MM.1S (cell line): ENCODE measurements at places on chromosomes 2 and 18.

- no peak for DNase-seq
Observed at GRCh38 chr18:70366670-70367069, 77.8 kb downstream of the SOCS6 start.

- DNase-seq, result no peak
Observed at GRCh38 chr18:27363872-27364271, 178.8 kb upstream of the CHST9 start.

DNA sequence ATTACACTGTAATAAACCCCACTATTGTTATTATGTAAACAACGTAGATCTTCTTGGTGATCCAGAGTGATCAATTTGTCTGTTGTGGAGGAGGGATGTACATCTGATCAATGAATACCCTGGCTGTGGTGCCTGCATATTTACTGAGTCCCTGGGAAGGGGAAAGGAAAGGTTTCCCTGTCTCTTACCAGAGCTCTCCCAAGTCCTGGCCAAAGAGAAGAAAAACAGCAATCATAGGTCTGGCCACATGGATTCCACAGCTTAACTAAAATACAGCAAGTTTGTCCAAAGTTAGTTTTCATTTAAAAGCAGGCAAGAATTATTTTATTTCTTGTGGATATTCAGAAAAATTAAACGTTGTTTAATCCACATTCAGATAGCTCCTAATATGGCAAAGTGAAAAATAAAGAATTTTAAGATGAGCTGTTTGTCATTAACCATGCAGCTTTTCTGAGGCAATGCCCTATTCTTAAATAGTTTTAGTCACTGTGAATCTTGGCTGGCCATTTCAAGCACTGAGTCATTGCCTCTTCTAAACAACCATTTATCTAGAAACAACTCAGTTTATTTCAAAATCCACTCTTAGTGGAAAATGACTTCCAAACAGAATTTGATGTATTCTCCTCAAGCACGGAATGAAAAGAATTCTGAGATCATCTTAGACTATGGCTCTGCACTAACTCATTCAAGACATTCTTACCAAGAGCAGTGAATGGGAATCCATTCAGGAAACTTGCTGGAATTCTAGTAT is 1004.4 kb upstream of the CDH2 start:
- no peak for DNase-seq

- DNase-seq, result no peak
Observed at GRCh38 chr18:60965856-60966255, 367.4 kb upstream of the CDH20 start.

GRCh38 chr2:200026332-200027230 is 71.2 kb downstream of the MAIP1 start:
- no peak for DNase-seq

DNA sequence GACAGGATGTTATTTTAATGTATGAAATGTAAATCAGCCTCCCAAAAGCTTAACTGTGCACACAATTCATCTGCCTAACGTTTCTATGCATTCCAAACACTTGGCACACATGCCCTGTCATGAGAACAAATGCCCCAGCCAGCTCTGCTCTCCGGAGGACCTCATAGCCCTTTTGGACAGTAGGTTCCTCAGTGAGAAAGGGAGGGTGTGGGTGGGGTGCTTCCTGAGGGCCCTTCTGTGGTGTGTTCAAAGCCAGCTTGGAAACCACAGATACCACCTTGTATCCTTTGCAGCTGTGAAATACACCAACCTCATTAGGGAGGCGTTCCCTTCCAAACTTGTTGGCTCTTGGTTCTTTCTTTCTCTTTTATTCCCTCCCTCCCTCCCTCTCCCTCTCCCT is 102.2 kb upstream of the ASB18 start:
- DNase-seq, result peak; percentile 93

DNA sequence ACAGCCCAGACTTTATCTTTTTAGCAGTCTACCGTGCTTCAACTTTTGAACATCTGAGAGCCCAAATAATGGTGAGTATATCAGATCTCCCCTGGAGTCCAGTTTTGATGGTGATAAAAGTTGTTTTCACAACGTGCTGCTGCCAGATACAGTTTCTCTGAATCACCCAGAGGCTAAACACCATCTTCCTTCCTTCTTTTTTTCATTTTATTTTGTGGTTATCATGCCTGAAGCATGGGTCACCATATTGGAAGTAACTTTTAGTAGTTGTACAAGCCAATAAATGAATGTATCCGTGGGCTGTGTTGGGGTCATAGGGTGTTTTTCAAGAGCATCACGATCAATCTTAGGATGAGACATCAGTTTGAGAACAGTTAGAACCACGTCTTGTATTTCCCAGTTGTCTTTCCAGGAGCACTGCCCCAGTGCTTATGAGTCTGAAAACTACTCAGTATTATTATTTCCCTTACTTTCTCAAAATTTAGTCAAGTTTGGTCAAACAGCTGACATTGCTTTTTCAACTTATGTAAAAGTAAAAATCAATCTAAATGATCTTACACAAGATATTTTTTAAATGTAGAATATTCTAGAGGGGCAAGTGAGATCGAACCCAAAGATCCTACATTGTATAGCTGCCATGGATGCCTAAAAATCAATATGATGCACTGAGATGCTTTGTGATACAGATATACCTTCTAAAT is 311.4 kb downstream of the CTNNA2 start:
- no peak for DNase-seq

- no peak for DNase-seq
Observed at GRCh38 chr18:49030692-49031443, 80.1 kb upstream of the SMAD7 start.

DNA sequence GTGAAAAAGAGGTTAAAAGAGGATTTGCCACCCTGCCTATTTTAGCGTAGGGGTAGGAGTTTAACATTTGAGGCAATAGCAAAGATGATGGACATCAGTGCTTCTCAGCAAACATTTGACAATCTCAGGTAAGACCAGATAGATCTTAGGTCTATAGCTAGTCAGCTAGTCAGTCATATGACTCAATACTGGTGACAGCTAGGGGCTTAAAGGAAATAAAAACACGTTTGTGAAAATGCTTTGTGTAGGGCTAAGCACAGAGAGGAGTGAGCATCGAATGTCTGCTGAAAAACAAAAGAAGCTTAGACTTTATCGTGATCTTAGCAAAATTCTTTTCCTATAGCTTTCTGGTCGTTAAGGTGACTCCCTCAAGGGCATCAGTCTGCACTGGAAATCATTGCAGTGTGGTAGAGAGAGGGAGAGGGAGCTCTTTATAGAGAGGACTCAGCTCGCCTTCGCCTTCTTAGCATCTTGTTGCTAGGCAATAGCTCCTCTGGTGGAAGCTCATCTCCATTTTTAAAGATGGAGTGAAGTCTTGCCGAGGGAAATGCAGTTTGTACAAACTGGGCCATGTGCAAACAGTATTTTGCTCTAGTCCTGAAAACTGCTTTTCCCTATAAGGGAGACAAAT is 62.8 kb upstream of the SLC38A11 start:
- DNase-seq, result no peak

DNA sequence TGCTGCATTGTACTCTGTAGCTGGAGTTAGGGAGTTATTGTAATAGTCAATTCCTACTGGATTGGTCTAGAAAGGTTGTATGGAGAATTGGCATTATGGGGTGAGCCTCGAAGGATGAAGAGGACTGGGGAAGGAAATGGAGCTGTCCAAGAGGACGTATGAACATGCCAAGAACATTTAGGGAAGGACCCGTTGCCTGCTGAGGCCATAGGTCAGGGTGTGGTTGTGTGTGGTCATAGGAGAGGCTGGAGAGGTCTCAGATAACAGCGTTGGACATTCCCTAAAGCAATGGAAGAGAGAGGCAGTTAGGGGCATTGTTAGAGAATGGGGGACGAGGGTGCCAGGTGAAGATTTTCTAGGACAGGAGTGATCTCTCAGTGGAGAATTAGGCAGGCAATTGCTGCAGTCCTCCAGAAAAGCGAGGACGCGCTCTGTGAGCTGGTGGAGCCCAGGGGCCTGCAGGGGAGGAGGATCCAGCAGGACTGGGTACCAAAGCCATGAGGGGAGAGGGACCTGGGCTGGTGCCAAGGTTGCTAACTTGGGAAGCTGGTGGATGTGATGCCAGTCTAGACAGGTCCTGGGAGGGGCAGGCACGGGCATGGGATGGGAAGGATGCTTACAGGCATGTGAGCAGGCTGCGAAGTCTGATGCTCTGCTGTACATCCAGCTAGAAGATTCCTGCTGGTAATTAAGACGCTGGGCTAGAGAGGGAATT is 9.4 kb upstream of the PSD4 start:
- DNase-seq, result no peak

DNA sequence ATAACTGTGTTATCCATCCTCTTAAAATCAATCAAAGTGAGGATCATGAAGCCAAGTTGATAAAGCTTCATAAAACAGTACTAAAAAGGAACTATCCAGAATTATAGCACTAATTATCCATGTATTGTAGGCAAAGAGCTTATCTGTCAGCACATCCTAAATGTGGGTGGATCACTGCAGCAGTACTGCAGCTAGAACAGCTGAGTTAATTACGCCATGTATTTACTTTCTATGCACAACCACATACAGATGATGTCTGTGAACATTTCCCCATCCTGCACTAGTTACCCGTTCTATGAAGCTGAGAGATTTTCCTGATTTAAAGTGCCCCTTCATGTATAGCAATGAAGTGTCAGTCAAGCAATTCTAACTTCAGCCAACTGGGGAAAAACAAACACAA is 96.6 kb downstream of the RAPH1 start:
- no peak for DNase-seq

DNA sequence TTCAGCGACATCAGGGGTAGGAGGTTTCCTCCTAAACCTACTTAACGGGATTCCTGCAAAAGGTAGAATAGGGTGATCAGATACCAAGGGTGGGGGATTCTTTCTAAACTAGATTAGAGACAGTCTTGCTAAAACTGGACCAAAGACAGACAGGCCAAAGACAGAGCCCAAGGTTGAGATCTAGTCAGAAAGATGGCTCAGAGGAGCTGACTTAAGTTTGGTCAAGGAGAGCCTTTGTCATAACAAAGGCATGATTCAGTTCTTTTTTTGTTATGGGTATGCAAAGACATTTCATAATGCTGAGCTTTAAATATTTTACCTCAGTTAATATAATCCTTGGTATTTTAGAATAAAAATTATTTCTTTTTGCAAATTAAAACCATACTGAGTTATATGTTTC is 17.8 kb upstream of the GPR75 start:
- DNase-seq, result no peak

- DNase-seq, result no peak
Observed at GRCh38 chr2:190879474-190880377, 895 bp upstream of the GLS start.

DNA sequence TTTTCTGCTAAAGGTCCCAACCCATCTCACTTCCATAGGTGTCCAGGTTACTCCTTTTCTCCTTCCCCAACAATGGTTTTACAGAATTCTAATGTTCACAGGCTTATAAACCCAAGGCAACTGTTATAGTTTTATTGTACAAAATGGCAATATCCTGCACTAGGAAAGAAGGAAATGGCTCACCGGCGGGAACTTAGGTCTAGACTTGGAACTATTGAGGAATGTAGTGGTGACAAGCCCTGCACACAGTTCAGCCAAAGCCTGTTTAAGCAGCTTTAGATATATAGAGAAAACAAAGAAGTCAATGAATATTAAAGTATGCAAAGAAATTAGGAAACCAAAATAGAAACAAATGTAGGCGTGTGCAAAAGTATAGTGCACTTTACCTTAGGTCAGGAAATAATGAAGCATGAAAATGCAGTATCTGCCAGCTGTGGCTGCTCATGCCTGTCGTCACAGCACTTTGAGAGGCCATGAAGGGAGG is 22.7 kb upstream of the KCNG3 start:
- no peak for DNase-seq

DNA sequence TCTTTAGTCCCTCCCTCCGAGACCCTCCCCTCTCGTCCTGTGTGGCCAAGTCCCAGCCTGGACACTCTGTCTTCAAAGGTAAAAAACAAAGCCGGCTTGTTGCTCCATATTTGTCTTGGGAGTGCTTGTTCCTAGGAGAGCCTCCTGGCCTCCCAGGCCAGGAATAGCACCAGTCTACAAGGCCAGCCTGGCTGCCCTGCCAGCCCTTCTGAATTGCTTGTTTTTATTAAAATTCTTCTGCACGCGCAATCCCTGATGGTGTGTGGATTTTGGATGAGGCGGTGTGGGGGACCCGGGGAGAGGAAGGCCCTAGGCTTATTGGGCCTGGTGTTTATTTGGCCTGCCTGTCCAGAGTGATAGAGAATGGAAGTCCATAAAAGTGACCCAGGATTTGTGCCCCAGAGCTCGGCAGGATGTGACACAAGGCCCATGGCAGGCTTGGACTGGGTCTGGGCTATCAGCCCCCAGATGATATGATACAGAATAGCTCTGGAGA is 297.3 kb downstream of the CYP26B1 start:
- DNase-seq, result no peak

GRCh38 chr2:139374296-139374850 is 594.2 kb upstream of the NXPH2 start:
- DNase-seq, result no peak

GRCh38 chr2:72917877-72918553 is 696 bp downstream of the EMX1 start:
- no peak for DNase-seq

DNA sequence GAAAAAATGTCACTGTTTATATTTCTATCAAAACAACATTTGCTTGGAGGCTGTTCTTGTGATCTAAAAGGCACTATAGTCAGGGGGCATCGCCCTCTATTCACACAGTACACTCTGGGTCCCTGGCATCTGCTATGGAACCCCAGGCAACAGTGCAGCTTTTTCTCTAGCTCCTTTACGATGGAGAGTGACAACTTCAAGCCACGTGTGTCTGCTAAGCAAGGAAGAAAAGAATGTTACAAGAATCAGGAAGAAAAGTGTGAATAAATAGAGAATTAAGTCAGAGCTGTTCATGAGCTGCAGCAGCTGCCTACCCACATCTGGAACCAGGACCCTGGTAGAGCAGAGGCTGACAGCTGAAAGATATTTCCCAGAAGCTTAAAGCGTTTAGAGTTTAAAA is 11.2 kb downstream of the RND3 start:
- no peak for DNase-seq

- no peak for DNase-seq
Observed at GRCh38 chr2:31386648-31387047, 27.9 kb downstream of the XDH start.

GRCh38 chr2:45299361-45299760 is 290.1 kb upstream of the SIX2 start:
- no peak for DNase-seq

DNA sequence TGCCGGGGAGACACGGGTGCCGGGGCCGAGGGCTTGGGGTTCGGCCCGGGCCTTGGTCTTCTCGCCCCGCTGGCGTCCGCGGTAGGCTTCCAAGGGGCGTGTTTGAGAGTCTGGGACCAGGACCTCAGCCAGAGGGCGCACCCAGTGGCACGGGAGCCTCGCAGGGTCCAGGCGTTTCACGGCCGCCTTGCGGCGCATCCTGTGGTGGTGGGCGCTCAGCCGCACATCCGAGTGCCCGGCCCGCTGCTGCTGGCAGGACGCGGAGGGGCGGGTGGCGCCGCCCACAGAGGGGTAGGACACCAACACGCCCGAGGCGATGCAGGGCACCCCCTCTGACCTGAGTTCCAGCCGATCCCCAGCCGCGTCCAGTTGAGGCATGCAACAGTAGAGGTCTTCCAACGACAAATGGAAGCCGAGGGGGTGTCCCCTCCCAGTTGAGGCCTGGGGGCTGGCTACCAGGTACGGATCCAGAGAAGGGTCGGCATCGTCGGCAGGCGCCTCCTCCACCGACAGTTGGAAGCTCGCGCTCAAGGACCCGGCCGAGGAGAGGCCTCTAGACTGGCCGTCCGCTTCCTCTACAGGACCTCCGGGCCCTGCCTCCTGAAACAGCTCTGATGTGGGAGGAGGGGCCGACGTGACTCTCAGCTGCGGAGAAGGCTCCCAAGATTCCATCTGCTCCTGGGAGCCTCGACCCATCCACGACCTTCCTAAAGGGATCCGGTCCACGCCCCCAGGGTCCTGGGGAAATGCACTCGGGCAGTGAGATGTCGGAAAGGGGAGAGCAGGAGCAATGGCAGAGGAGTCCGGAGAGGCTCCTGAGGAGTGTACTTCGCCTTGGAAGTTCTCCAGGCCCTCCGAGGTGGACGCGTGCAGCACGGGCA is 6.3 kb downstream of the C2orf81 start:
- no peak for DNase-seq
